Effector CD4-positive, alpha-beta T cell (primary cell): ENCODE measurements at places on chromosomes 6 and 20.

GRCh38 chr6:127342946-127343808 lies at the start of gene ECHDC1:
TSS of gene ECHDC1 (minus strand) at chr6:127343609. CDS start at chr6:127331028, 12,581 bp downstream.
- DNase-seq = peak; percentile 46

- DNase-seq = no peak
Measured at GRCh38 chr6:68741501-68742386, 106.7 kb downstream of the ADGRB3 start.

DNA sequence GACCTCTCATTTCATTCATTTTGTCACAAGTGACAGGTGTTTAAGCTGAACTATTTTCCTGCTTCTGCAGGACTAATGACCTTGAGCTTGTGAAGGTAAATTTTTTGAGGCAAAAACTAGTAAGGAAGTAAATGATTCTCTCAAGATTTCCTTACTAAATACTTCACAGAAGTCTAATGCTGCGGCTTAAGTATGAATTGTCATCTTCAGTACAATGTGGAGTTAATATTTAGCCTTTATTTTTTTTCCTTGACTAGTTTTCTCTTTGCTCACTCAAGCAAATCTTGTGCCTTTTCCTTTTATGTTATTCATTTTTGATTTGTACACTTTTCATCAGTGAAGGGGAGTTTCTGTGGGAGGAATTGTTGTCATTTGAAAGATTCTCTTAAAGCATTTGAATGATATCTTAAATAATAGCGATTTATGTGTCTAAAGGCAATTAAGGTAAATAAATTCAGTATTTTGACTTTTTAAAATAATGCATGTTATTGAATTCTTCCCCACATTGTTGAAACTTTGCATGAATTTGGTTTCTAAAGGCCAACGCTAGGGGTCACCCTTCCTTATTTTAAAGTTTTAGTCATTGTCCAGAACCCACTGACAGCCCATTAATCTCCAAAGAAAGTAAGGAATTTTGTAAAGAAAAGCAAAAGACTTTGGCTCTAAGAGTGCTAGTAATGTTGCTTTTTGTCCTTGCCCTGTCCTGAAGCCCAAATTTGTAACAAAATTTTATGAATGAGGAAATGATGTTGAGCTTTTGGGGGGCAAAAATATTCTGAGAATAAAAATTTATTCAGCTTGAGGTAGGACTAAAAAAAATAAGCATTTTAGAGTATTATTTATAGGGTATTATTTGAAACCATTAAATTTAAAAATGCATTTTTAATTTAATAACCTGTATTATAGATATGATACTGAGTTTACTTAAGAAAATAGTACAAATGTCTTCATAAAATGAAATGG lies 157.4 kb upstream of the LAMA2 start:
- no peak for DNase-seq

DNA sequence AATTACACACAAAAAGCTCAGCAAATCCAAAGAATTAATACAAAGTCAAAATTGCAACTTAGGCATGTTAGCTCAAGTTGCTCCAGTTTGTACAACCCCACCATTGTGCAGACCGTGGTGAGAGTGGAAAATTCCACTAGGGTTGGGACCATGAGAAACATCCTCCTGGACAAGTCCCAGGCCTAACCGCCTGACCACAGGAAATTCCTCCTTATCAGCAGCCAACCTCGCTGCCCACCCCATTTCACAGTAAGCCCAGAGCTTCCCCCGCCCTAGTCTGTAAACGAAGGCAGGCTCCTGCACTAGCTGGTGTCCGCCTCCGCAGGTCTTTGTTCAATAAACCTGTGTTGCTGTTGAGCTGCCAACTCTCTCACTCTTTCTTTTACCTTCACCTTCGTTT lies 1023.3 kb downstream of the EYS start:
- no peak for DNase-seq

DNA sequence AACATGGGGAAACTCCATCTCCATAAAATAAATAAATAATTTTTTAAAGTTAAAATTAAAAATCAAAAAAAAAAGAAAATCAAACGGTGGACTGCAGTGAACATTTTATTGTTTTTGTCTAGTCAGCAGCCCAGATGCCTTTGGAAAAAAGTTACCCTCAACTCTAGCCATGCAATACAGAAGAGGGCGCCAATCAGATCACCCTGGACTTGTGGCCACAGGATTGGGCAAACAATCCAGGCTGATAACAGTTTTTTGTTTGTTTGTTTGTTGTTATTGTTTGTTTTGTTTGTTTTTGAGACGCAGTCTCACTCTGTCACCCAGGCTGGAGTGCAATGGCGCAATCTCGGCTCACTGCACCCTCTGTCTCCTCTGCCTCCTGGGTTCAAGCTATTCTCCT lies 30.5 kb upstream of the NELFCD start:
- DNase-seq = no peak

- no peak for DNase-seq
Measured at GRCh38 chr6:116812051-116812650, 16.7 kb downstream of the GPRC6A start.

GRCh38 chr6:84349542-84349941 lies 122.1 kb upstream of the CEP162 start:
- no peak for DNase-seq

GRCh38 chr20:45156713-45157112 lies 18.0 kb upstream of the PI3 start:
- DNase-seq = no peak

DNA sequence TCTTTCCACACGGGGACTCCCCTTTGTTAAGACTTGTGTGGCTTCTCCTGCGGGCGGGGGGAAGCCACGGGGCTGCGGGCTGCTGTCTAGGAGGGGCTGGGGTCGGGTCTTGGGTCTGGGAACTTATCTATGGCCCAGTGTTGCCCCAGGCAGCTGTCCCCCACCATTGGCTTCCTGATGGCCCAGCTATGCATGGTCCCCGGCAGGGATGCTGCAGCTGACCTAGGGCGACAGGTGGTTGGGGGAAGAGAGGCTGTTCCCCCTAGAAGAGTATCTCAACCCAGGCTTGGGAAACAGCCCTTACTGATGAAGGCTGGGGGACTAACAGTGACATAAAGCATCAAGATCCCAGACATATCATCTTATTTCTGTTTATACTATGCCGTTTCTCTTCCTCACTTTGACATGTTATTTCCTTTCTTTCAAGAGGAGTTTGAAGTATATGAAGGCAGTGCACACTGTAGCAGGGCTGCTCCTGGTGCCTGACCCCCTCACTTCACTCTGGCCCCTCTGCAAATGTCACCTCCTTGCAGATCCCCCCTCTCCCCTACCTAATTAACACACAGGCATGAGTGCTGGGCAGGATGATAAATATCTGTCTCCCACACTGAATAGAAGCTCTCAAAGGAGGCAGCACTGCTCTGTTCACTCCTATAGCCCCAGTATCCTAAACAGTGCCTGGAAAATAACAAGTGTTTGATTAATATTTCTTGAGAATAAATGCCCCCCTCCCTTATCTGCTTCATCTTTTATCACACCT lies 87.0 kb downstream of the HIVEP2 start:
- DNase-seq = peak; percentile 20

- no peak for DNase-seq
Measured at GRCh38 chr20:11200423-11200822, 526.6 kb upstream of the JAG1 start.

DNA sequence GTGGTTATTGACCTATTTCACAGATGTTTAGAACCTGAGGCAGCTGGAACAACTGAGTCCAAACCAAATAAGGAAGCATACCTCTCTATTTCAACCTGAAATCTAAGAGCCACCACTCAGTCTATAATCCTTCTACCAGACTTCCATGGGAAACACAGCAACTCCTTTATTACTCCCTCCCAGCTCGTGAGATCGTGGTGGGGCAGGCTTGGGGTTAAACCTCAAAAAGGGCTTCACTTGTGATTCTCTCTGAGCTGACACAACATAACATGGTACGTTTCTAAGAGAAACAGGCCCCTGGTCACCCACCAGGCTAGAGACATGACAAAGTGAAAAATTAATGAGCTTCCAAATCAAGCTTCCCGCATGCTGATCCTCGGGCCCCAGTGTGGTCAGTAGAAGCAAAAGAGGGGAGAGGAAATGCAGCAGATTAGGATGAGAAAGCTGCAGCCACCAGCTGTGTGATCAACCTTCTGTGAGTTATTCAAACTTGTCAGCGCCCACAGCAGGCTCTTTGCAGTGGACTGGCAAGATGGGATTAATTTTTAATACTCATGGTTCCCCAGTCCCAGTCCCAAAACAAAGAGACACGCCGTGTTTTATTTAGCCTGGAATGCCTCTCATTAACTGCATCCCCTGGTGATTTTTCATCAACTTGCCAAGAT lies 9.3 kb downstream of the PKHD1 start:
- DNase-seq = no peak

- no peak for DNase-seq
Measured at GRCh38 chr20:60001108-60001507, 42.9 kb downstream of the CDH26 start.

DNA sequence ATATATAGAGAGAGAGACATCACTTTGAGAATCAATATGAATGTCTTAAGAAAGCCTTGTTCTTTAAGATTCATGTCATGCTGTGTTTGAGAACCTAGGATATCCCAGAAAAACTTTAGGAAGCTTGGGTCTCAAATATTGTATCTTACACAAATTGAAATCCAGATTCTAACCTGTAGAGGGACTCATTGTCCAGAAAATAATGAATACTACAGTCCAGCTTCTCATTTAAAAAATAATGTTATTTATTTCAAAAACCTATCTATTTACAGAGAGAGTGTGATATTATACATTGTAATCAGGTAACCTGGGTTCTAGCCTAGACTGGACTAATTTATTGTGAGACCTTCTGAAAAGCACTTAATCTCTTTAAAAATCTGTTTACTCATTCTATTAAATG lies 4.2 kb downstream of the RFX6 start:
- no peak for DNase-seq

DNA sequence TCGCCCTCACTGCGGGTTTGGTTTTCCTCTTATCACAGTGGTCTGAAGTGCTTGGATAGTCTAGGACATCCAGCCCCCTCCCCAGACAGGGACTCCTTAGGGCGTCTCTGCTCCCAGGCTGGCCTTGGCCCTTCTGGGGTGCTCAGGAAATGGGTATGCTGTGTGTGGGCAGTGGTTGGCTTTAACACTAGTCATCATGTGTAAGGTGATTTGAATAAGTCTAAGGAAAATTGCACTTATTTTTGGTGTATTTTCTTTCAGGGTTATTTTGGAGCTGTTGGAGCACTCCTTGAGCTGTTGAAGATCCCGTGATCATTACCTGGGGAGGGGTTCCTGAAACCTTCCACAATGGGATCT lies 33.8 kb downstream of the PANK2 start:
- no peak for DNase-seq

- no peak for DNase-seq
Measured at GRCh38 chr6:46626228-46626909, 26.2 kb downstream of the CYP39A1 start.

GRCh38 chr6:165884813-165885765 lies 222.0 kb upstream of the PDE10A start:
- DNase-seq = peak; percentile 38

DNA sequence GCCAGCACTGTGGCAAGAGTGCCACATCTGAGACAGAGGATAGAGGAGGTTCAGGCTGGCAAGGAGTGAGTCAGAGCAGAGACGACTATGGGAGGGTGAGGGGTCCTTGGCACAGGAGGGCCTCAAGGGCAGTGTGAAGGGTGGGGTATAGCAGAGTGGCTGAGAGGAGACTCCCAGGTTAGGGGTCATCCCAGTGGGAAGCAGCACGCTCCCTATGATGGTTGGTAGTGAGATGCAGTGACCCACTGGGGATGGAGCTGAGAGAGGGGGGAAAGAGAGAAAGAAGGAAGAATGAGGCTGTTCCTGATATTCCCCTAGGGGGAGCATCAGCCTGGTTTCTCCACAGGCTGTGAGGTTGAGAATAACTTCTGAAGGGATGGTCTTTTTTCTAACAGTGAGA lies 97.3 kb downstream of the INSM1 start:
- no peak for DNase-seq

GRCh38 chr6:87847135-87847829 lies 145.2 kb upstream of the AKIRIN2 start:
- no peak for DNase-seq

DNA sequence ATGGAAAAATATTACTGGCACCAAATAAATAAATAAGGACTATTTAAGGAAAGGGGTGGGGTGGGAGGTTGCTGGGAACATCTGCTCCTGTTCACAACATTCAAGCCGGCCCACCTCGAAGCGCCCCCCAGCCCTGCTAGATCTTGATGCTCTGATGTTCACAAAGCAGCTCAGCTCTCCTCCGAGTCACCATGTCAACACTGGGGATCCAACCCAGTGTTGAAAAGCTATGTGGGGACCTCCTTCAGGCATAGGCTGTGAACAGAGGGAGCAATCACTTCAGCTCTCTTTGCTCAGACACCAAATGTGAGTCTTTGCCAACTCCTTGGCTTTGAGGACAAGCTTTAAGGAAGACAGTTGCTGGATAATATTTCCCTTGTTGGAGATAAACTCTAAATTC lies 176.8 kb upstream of the NT5E start:
- DNase-seq = no peak

GRCh38 chr20:12698817-12699216 lies 310.0 kb upstream of the SPTLC3 start:
- no peak for DNase-seq

DNA sequence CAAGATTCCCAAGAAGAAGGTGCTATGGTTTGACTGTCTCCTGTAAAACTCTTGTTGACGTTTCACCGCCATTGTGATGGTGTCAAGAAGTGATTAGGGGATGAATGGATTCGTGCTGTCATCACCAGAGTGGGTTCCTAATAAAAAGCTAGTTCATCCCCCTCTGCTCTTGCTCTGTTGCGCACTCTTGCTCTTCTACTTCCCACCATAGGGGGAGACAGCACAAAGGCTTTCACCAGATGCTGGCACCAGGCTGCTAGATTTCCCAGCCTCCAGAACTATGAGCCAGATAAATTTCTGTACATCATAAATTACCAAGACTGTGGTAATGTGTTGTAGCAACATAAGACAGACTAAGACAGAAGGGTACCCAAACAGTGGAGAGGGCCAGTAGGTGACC lies 21.6 kb upstream of the CCDC28A start:
- DNase-seq = no peak

DNA sequence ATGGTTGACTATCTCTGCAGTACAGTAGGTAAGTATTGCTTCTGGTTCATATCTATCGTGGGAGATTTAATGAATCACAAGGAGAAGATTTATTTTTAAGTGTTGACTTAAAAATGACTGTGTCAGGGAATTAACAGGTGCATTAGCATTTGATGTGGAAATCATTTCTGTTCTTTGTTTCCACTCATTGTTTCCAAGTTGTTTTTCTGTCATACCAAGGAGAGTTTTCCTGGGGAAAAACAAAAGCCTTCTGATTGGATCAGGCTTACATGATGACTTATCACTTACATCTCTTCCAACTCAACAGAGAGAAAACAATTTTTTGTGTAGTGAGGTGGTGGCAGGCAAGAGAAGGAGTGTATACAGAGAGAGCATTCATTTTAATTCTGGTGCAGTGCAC lies 686.4 kb downstream of the HTR1B start:
- DNase-seq = no peak
